ENCODE measurements at places on chromosomes 5 and 9.

DNA sequence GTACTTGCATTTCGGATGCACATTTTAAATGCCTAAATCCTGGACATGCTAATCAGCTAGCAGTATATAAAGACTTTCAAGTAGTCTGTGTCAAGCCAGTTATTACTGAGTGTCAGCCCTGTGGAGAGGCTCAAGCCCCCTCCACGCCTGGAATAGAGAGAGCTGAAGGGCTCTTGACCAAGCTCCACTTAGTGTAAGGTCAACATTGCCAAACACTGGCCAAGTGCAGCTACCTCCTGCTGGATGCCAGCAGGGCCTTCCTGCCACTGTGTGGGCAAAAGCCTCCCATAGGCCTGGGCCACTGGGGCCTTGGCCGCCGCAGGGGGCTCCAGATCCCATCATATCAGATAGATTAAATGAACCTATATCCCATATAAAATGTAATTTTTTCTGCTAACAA, 239.4 kb upstream of the PANK3 start:
- DNase-seq: no peak

- no peak for DNase-seq
Measured at GRCh38 chr9:106403081-106403480, 459.9 kb upstream of the ZNF462 start.

DNA sequence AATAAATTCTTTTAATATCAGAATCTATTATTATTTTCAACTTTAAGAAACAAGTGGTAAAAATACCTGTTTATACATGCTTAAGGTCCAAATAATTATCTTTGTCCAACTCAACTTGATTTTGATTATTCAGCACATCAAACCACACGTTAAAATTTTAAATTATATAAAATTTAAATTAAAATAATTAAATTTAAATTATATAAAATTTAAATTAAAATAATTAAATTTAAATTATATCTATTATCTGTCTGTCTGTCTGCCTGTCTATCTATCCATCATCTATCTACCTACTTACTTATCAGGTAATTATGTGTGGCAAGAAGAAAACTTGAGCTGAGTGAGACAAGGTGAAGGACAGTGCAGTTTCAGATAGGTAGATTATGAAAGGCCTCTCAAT, 605.3 kb upstream of the RIOK2 start:
- no peak for DNase-seq

- DNase-seq: no peak
Measured at GRCh38 chr9:135941288-135941995, 19.7 kb downstream of the UBAC1 start.

DNA sequence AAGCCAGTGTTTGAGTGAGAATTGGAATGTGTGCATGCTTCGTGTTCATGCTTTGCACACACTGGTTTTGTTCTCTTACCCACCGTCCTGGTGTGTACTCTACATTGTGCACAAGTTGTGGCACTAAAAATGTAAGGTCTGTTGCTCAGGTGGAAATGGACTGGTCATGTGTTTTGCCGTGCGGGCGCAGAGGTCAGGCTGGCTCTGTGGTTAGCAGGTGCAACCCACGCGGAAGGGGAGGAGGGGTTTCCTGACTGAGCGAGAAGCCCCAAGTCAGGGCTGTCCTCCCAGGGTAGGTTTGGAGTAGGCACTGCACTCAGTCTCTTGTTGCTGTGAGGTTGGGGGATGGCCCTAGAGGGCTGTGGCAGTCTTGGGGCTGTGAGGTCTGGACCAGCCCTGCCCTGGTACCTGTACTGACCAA, 86.6 kb downstream of the EHMT1 start:
- DNase-seq: peak; percentile 38

- no peak for DNase-seq
Measured at GRCh38 chr5:113089653-113090335, 113.2 kb downstream of the DCP2 start.

GRCh38 chr5:66382152-66382551, 214.0 kb upstream of the MAST4 start:
- DNase-seq: no peak

DNA sequence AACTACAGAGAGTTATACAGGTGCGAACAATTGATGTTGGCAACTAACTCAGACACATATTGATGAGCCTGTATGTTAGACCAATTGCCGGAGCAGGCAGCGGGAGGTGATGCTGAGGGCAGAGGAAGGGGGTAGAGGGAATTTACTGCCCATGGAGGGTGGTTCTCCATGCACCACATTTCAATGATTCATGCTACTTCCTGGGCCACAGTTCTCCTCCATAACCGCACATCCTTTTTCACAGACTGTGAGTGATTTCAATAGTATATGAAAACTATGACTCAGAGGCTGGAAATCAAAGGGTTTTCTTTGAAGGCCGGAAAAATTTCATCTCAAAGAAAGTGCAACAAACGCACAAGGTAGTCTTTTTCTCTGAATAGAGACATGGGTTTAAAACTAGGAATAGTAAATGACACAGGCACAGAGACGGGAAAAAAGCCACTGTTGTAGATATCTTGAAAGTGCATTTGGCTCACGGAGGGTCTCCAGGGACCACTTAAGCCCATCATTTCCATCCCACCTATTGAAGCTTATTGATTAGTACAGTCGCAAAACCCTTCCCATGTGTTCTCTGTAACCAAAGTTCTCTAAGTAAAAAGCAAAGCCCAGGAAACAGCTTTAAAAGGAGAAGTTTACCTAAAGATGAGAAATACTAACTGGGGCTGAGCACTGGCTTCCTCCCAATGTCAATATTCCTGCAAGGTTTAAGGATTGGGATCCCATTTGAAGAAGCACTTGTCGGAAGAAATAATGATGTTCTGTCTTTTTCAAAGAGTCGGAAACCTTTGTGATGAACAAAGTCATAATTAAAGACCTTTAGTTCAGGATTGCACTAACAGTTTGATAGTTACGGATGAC, 28.0 kb upstream of the ADAM19 start:
- peak; percentile 82 for DNase-seq

GRCh38 chr5:14359069-14360043, 216.2 kb downstream of the TRIO start:
- no peak for DNase-seq

- no peak for DNase-seq
Measured at GRCh38 chr5:72066705-72067107, 40.6 kb upstream of the MAP1B start.

DNA sequence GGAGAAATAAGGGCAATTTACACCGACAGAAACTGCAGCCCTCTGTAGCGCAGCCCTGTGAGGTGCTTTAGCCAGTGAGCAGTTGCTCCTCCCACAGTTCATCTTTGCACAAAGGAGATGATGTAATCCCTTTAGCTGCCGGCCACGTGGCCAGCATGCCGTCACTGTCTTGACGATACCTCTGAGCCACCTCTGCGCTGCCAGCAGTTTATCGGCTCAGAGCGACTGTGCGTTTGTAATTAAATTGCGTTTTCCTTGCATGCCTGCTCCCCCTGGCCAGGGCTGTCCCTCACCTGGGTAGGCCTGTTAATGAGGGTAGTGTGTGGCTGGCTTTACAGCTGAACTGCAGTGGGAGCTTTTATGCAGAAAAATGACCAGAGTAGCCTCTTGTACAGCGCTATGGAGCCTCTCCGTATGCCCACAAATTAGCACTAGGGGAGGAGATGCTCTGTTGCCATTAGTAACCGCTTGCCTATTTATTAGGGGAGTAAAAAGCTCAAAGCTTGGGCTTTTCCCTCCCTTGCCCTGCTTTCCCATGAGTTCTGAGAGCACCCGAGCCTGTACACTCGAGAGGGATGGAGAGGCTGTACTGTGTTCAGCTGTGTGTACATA, 107.0 kb downstream of the TRIO start:
- DNase-seq: no peak

DNA sequence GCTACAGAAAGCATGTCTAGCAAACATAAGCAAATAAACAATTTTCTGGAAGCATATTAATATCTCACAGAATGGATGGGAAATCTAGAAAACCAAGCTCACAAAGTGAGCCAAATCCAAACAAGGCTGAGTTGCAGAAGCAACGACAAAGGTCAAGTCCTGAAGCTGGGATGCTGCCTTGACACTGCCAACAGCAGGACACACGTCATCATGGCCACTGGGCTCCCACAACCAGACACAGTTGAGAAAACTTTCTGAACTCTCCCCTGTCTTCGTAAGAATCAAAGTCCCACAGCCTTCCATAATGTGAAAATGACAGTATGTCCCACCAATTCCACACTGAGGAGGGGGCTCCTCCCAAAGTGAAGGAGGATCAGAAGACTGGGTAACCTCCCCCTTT, 37.6 kb downstream of the EPB41L4A start:
- no peak for DNase-seq

DNA sequence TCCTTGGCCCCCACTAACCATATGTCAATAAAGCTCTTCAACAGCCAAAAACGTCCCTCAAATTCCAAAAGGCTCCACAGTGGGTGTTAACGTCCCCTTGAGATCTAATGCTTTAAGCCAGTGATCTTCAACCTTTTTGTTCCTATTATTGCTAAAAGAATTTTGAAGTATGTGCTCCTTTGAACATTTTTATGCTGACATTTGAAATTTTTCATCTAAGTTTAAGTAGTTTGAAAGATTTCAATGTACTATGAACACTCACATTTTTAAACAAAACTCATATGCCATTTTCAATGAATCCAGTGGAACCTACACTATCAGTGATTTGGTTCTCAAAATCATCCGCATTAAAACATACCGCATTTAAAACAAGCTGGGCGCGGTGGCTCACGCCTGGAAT, 29.9 kb downstream of the AUH start:
- DNase-seq: no peak

DNA sequence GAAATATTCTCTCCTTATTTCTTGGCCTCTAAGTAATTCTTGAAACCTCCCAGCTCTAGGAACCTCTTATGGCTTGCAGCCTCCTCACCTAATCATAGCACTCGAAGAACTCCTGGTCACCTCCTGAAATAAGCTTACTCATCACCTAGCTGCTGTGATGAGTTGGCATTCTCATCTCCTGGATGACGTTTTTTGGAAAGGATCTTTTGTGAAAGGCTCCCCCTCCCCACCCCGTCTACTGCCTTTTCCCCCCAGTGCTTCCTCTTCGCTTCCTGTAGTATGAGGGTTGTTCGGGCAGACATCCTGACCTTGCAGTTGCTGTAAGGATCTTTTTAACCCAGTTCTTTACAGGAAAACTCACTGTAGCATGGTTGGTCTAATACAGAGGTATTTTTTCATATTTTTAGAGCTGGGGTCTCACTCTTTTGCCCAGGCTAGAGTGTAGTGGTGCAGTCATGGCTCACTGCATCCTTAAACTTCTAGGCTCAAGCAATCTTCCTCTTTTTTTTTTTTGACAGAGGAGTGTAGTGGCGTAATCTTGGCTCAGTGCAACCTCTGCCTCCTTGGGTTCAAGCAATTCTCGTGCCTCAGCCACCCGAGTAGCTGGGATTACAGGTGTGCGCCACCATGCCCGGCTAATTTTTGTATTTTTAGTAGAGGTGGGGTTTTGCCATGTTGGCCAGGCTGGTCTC, 41.8 kb downstream of the ARHGAP26 start:
- no peak for DNase-seq

Measured in CD4-positive, alpha-beta T cell treated with Interleukin-4 for 1 hour (primary cell).